ENCODE measurements at places on chromosomes 11 and 22.

GRCh38 chr11:38543311-38543710 lies 1945.3 kb upstream of the RAG2 start:
- no peak for DNase-seq

GRCh38 chr22:48368975-48369525 lies 1458.6 kb downstream of the BRD1 start:
- no peak for DNase-seq

DNA sequence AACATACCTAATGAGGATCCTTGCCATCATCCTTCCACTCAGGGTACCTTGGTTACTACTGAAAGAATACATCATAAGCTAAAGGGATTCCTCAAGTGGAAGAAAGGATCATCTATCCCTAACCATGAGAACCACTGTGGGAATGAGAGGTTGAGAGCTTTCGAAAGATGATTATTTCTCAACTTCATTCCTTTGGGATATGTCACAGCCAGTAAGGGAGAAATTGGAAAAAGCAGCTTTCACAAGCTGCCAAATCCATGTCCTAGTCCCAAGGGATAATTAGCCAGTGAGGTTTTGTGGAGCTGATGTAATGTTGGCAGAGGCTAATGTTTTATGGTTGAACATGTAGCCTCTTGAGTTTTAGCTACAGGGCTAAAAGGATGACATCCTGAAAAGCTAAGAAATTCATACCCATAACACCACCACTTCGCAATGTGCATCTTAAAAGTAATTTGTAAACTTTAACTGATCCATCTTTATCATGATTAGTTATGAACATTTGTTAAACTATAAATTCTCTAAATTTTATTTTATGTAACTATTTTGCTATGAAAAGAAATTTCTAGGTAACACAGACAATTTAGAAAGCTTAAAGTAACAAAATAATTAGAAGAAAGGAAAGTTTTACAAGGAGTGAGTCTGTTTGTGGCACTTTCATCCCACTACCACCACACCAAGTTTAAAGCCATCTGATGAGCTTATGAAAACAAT lies 123.9 kb downstream of the MRTFA start:
- no peak for DNase-seq

- no peak for DNase-seq
These were observed 150.7 kb downstream of the BRD1 start for GRCh38 chr22:49676783-49677494.

GRCh38 chr11:79627281-79627680 lies 186.5 kb upstream of the TENM4 start:
- no peak for DNase-seq

- DNase-seq: no peak
These were observed 3.9 kb upstream of the TRAF6 start for GRCh38 chr11:36513965-36514364.

GRCh38 chr22:42691440-42691839 lies 29.2 kb downstream of the A4GALT start:
- DNase-seq: no peak

DNA sequence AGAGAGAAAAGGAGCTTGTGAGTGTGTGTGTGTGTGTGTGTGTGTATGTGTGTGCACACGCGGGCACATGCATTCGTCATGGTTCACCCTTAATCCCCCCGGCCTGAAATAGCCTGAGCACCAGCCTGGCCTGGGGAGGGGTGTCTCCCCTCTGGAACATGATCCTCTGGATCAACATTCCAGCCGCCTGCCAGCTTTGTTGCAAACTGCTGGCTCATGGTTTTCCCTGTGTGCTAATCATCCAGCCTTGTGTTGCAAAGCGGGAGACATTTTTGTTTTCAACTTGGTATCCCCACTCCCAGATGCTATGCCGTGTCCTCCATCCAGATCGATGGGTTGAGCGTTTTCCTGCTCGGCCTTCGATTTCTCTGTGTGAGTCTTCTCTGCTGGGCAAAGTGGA lies 94.3 kb downstream of the FEZ1 start:
- DNase-seq: no peak

GRCh38 chr11:114614127-114614720 lies 18.6 kb upstream of the NXPE4 start:
- DNase-seq: no peak

DNA sequence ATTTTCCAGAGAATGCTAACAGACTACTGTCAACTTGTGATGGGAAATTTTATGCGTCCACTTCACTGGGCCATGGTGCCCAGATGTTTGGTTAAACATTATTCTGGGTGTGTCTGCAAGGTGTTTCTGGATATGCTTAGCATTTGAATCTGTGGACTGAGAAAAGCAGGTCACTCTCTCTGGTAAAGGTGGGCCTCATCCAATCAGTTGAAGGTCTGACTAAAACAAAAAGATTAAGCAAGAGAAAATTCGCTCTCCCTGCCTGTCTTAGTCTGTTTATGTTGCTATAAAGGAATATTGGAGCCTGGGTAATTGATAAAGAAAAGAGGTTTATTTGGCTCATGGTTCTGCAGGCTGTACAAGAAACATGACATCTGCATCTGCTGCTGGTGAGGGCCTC lies 32.1 kb upstream of the CD81 start:
- no peak for DNase-seq

- DNase-seq: no peak
These were observed 57.6 kb upstream of the B3GAT1 start for GRCh38 chr11:134469627-134470026.

GRCh38 chr11:17494019-17494418 lies 17.4 kb upstream of the ABCC8 start:
- DNase-seq: no peak

DNA sequence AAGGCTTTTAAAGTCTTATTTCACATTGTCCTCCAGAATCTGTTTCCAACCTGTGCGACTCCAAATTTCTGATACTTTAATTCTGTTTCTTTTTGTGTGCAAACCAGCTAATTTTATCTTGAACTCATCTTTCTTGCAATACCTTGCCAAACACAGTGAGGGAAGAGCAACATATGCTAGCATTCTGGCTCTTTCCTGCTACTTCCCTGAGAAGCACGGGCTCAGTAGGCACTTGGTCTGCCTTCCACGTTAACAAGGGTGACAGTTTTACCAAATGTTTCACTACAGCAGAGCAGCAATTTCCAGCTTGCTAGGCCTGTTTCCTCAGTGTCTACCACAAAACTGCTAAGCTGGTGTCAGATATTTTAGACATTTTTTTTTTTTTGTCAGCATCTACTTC lies 405.8 kb downstream of the NTM start:
- no peak for DNase-seq

GRCh38 chr22:44892803-44893730 lies 116.7 kb downstream of the PHF21B start:
- DNase-seq: no peak

DNA sequence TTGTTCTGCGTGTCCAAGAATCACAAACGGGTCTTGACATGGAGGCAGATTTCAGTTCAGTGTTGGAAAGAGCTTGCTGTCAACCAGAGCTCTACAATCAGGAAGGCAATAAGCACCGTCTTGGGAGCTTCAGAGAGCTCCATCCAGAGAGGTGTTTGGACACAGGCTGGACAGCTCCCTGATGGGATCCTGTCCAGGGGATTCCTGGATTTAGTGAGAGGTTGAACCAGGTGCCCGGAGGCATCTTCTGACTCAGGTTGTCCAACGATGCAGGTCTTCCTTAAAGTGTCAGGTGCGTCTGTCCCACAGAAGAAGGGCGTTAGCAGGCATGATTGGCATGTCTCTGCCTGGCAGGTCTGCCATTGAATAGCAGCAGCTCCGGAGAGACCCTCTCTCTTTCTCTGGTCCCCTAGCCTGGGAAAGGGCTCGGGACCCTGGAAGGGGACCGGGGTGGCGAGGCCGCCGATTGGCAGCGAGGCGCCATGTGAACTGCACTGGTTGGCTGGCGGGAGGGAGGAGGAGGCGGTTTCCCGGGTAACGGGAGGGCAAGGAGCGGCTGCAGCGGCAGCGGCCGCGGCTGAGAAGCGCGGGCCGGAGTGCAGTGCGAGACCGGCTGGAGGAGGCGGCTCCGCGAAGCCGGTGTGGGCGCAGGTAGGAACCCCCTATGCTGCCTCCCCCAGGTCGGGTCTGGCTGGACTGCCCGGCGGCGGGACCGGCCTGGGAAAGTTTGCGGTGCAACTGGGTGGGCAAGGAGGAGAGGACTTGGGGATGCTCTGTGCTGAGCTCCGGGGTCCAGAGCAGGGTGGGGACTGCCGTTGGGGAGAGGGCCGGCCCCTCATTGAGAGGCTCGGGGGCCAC lies 104.1 kb upstream of the E2F8 start:
- DNase-seq: no peak

GRCh38 chr11:57324154-57324885 lies 432 bp downstream of the TNKS1BP1 start:
- no peak for DNase-seq

DNA sequence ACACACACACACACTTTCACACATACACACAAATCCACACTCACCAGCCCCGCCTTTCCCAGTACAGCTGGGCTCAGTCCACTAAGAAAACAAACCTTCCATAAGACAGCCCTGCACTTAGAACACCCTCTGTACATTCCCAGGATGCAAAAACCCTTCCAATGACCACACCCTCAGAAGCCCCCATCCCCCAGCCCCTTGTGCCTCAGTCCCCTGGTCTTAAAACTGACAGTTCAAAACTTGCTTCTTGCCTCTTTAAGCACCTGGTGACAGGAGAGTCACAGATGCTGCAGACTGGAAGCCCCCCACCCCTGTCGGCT lies 23.0 kb downstream of the APLNR start:
- DNase-seq: no peak

GRCh38 chr22:35797411-35797810 lies 79.7 kb downstream of the APOL5 start:
- DNase-seq: no peak

- DNase-seq: no peak
These were observed 608.6 kb upstream of the KIRREL3 start for GRCh38 chr11:127609025-127609773.

GRCh38 chr22:49718396-49718795 lies 109.3 kb downstream of the BRD1 start:
- DNase-seq: no peak

DNA sequence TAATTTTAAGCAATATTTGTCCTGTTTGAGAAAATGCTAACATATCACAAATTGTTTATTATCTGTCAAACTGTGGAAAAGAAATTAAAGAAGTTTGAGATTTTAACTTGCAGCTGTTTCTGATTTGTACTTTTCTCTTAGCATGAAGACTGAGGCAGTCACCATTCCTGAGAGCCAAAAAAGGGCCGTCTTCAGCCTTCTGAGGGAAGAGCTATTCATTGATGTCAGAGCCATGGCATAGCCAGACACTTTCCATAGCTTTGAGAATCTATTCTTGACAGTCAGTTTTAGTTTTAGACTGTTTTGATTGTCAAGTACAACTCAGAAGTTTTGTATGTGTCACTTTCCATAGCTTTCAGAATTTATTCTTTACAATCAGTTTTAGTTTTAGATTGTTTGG lies 32.1 kb downstream of the YAP1 start:
- no peak for DNase-seq

DNA sequence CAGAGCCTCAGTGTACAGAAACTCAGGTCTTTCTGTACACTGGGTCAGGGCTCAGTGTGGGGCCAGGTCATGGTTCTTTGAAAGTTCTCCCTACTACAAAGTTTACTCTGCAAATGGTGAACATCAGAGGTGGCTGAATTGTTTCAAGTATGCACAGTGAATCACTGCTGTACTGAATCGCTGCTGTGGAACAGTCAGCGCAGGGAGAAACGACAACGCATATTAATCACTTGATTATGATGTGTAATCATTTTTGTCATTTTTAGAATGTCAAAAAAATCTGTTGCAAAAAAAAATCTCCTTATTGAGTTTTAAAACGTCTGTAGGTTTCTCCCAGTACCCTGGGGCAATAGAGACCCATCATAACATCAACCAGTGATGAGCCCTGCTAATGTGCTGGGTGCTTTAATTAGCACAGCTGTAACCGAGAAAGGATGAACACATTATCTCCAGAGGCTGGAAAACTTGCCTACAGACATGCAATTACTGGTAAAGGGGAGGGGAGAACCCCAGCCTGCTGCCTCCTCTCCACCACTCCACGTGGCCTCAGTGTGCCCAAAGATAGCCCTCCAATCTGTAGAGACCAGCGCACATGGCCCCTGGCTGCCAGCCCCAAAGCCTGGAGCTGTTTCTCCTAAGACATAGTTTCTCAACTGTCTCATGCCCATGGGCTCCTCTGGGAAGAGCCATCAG lies 12.8 kb downstream of the ARRB1 start:
- DNase-seq: no peak

GRCh38 chr11:110196241-110196754 lies 100.1 kb downstream of the RDX start:
- no peak for DNase-seq

GRCh38 chr11:88806410-88806809 lies 259.4 kb downstream of the GRM5 start:
- no peak for DNase-seq

DNA sequence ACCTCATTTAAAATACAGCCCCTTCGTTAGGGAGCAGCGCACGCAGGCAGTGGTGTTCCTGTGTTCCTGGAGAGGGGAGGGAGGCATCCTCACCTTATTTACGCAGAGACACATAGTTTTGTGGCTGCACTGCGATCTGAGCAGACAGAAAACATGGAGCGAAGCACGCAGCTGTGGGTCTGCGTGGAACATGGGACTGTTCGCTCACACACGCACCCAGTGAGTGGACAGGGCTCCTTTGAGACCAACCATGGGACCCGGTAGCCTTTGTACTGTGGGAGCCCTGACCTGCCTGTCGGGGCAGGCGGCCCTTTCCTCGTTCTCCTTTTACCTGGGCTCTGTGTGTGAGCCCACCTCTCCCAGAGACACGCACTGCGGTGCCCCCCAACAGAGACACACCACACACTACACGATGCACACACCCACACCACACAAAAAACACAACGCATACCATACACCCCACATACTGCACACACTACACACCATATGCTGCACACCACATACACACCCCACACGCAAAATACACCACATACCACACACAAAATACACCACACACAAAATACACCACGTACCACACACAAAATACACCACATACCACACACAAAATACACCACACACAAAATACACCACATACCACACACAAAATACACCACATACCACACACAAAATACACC lies 1245.7 kb downstream of the BRD1 start:
- no peak for DNase-seq

- DNase-seq: no peak
These were observed 91.4 kb upstream of the CTSC start for GRCh38 chr11:88428959-88429358.

DNA sequence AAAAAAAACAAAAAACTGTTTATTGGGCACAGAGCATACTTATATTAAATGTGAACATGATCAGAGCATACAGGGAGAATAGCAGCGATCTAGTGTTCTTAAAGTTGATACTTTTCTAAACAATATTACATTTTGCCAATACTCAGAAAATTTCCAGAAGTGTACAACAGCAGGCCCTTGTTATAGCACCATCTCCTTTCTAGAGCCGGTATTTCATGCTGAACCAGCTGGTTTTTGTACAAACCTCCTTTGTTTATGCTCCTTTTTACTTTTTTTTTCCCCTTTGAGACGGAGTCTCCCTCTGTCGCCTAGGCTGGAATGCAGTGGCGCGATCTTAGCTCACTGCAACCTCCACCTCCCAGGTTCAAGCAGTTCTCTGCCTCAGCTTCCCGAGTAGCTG lies 90.7 kb downstream of the PPP6R3 start:
- DNase-seq: no peak

Data from stimulated activated CD8-positive, alpha-beta memory T cell treated with anti-CD3 and anti-CD28 coated beads, Interleukin-7, amount 100 ng/mL, for 4 hours (primary cell).